ENCODE measurements at places on chromosomes 3 and 15.
A peak's percentile ranks its signal among the peaks of the same experiment; 100 is the strongest.

GRCh38 chr3:98777801-98778220 is 14.7 kb downstream of the ST3GAL6 start:
- DNase-seq = peak; percentile 75

GRCh38 chr3:122310361-122310760 is 14.7 kb upstream of the CSTA start:
- peak; percentile 64 for DNase-seq

GRCh38 chr3:145899241-145899640 is 261.7 kb downstream of the PLOD2 start:
- DNase-seq = no peak

GRCh38 chr3:183464480-183464879 is 36.1 kb upstream of the MCF2L2 start:
- no peak for DNase-seq

- no peak for DNase-seq
Measured at GRCh38 chr15:43469867-43470266, 23.1 kb downstream of the TP53BP1 start.

DNA sequence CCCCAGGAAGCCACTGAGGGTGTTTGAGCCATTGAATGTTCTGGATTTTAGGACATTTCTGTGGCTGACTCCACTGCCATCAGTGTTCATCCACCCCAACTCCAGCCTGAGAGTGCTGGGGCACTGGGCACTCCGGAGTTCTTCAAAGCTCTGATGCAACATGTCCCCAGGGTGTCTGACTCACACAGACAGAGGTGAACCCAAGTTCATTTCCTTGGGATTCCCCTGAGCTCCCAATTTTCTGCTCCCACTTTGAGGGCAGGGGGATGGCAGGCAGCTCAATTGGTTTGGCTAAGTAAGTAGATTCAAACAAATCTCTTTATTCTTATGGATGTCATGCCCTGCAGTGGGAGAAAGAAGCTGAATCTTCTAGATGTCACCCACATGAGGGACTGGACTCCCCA is 2.2 kb downstream of the STRA6 start:
- peak; percentile 69 for DNase-seq

DNA sequence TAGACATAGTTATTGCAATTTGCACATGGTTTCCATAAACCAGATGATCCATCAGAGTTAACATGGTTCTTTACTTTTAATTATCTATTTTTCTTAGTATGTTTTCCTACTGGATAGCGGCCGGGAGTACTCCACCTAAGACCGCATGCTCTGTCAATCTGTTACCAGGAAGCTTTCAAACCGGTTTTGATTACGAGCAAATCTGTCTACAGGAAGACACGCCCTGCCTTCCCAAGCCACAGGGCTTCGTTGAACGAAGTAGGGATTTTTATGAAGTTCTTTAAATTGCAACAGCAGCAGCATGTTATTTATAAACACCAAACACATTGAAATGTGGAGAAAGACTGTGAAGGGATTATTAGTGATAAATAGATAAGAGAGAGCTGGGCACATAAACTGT is 283.3 kb upstream of the ROBO2 start:
- DNase-seq = peak; percentile 27

DNA sequence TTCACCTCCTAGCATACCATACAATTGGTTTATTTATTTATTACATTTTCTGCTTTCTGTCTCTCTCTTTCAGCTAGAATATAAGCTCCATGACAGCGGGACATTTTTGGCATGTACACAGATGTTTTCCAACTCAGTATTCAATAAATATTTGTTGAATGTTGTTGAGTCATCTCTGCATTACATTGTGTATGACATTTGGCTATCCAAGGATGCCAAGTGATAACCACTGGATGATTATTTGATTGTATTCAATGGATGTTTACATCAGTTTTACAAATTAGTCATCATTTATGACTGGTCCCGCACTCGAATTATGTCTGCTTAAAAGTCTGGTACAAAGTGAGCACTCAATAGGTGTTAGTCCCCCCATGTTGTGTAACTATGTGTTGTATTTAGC is 49.5 kb upstream of the STXBP5L start:
- no peak for DNase-seq

GRCh38 chr15:94677202-94677790 is 445.9 kb downstream of the MCTP2 start:
- no peak for DNase-seq

DNA sequence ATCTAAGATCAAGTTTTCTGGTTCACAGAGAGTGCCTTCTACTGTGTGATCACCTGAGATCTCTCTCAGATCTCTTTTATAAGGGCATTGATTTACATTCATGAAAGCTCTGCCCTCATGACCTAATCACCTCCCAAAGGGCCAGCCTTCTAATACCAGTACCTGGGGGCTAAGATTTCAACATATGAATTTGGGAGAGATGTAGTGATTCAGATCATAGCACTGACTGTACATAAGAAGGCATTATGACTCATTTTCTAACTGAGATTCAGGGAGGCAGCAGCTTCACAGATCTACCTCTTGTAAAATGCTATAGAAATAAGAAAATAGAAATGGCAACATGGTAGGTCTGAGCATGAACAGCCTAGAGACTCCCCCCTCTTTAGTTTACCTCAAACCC is 39.6 kb downstream of the VGLL3 start:
- peak; percentile 13 for DNase-seq

GRCh38 chr3:68290333-68290732 is 635.9 kb upstream of the SUCLG2 start:
- no peak for DNase-seq

DNA sequence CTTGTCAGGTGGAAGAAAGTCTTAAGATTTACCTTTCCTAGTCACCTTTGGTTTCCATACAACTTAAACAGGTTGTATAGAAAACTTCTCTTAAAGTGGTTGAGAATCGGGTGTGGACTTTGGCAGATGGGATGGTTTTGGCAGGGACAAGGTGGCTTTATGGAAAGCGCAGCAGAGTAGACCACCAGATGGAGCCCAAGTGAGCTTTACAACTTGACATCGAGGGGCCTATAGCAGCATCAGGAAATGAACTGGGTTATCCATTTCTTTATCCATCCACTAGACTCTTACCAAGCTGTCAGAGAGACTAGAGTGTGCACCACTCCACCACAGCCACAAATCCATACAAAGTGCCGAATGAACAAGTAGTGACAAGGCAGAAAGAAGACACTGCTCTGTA is 85.3 kb upstream of the MBNL1 start:
- DNase-seq = peak; percentile 25

DNA sequence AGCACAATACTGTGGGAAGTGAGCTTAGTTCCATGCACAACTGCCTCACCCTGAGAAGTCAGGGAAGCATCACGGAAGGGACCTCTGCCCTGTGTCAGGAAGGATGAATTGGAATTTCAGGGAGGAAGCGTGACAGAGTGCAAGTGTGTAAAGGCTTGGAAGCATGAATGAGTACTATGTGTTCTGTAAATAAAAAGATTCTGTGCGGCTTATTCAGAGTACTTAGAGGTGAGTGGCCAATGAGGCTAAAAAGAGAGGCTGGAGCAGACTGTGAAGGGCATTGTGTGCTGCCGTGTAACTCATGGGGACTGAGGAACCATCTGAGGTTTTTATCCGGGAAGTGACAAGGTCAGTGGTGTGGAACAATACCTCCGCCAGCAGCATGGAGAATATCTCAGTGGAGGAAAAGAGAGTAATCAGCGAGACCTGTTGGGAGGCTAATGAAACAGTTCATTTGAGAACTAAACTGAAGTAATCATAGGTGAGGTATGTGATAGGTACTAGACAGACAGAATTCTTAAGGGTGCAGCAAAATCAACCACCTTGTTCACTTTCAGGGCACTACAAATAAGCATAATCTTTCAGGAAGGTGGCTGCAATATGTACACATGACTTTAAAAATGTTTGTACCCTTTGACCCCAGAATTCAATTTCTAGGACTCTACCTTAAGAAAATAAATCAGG is 64.9 kb upstream of the SPRED1 start:
- DNase-seq = peak; percentile 84

DNA sequence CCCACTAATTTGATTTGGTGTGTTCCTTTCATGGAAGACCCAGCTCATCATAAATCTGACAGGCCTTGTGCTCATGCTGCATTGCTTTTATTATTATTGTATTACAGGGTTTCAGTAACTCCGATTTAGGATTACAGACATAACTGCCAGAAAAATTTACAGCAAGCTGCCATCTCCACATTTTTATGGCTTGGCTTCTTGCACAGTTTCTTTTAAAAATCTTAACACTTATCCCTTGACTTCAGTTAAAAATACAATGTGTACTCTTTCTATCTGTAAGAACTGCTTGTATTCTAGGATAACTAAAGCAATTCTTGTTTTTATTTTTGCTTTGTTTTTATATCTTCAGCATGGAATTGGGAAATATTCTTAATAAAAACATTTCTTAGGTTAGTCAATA is 612.2 kb downstream of the DIPK2A start:
- DNase-seq = no peak

DNA sequence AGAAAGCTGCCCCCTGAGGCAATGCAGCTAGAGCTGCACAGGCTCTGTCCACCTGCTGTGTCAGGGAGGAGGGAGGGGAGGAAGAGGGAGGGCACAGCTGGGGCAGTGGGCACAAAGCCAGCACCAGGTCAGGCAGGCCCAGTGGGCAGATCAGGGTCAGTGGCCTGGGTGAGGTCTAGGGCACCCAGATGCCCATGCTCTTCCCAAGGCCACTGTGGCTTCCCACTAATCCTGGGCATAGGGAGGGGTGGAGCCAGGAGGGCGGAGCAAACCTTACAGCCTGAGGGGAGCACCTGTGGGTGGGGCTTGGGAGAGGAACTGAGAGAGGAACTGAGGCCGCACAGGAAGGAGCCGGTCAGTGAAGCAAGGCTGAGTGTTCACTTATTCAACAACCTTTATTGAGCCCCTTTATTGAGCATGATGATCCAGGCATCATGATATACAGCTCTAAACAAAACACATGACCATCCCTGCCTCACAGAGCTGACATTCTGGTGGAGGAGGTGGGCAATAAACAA is 55.0 kb downstream of the RHCG start:
- DNase-seq = no peak

All from kidney tubule cell (primary cell).